ENCODE measurements at places on chromosomes 2 and 18.

DNA sequence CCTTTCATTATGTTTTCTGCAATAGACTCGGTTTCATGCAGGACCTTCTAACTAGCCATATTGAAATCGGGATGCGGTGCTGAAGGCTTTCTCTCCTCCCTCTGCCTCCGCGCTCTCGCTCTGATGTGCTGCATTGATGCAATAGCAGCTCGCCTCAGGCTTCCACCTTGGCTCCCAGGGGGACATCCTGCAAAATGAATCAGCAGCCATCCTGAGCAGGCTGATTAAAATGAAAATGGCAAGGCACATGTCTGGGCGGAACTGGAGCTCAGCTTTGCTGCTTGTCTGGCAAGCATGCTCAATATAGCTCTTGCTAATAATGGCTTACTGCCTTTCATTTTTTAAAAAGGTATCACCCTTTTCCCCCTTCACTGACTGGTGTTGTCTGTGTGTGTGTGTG is 806 bp upstream of the MYT1L start:
- DNase-seq, result no peak

GRCh38 chr2:123080331-123080730 is 944.8 kb upstream of the CNTNAP5 start:
- DNase-seq, result no peak

- no peak for DNase-seq
Observed at GRCh38 chr2:10253596-10254372, 48.9 kb upstream of the HPCAL1 start.

- no peak for DNase-seq
Observed at GRCh38 chr2:174693344-174693743, 70.9 kb downstream of the CHRNA1 start.

DNA sequence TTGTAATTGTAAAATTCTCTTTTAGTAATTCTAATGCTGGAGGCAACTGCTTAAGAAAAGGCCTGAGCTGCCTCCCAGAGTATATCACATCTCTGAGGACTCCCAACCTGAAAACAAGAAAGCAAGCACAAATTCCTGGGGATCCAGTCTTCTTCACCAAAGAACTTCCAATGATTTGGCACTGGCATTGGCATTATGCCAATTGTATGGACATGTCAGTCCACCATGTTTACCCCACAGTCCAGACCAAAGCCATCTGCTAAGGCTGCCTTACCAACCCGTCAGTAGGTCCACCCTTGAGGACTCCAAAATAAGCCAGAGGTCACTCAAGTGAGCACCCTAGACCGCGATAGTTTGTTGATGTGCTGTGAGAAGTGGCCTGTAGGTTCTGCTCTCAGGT is 263.1 kb downstream of the RND3 start:
- DNase-seq, result no peak

DNA sequence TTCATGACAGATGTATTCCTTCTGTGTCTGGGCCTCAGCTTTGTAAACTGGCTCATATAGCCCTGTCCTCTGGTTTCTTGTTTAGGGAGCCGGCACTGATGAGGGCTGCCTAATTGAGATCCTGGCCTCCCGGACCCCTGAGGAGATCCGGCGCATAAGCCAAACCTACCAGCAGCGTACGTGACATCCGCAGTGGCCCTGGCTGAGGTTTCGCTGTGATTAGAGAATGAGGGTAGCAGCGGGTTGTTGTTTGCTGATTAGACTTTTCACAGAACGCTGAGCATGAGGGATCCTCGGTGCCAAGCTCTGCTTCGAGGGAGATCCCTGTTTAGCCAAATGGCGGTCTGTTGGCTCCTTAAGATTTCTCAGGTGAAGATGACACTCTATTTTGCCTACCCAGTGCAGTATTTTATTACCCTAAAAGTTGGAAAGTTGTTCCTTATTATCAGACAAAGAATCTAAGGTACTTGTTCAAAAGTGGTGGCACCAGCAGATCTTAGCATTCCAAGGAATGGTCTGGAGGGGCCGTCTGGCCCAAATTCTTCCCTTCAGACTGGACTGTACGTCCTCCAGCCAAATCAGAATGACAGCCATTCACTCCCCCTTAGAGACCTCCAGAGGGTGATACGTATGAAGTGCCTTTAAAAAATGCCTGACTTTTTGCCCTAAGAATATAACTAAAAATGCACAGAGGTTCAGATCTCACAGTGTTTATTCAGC is 21.5 kb upstream of the GMCL1 start:
- DNase-seq, result no peak

DNA sequence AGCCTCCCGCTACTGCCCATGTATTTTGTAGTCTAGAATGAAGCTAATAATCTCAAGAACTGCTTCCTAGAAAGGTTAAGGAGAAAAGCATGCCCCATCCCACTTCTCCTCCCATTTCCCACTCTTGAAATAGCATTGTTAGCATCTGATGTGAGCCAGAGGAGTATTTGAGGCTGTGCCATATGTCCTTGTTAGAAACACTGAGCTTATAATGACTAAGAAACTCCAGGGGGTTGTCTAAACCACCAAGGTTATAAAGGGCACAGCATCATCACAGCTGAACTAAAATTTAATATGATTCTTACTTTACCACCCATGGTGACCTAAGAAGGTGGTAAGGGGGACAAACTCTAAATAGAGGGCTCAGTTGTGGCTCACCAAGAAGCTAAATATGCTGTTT is 16.6 kb downstream of the TSPYL6 start:
- no peak for DNase-seq

GRCh38 chr2:170822290-170823087 is 5.8 kb downstream of the GAD1 start:
- DNase-seq, result no peak

GRCh38 chr2:210617732-210618330 is 61.4 kb downstream of the CPS1 start:
- DNase-seq, result no peak

DNA sequence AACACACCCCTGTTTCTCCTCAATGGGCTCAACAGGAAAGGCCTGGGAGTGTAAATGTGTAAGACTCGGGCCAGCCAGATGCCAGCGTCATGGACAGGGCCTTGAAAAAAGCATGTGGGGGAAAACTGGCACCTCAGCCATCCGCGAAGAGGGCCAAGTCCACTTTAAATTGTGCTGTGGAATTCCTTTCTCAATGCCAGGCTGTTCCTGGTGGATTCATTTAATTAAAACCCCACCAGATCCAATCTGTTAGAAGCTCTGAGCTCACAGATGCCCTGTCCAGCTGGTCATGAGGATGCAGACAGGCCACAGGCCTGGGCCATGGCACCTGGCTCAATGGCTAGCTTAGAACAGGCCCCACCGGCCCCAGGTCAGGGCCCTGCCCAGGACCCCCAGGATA is 24.8 kb downstream of the KCNK3 start:
- no peak for DNase-seq

GRCh38 chr18:77103991-77104531 is 28.5 kb downstream of the MBP start:
- no peak for DNase-seq

- no peak for DNase-seq
Observed at GRCh38 chr18:51164342-51164741, 33.1 kb downstream of the MEX3C start.

DNA sequence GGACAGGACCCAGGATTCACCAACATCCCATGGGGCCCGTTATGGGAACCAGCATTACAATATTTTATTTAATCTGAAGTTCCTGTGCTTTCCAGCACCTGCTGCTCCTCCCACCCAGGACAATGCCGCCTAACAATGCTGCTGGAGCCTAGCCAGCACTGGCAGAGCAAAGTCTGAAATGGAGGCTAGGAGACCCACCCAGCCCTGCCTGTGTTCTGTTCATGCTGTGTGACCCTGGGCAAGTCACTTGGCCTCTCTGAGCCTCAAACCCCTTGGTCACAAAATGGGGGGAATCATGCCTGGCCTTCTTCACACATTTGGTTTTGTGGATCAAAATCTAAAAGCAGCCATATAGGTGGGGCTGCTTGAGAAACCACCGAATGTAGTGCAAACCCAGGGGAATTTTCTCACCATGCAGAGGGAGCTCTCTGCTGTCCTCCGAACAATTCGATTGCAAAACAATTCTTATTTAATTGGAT is 38.5 kb upstream of the ODC1 start:
- DNase-seq, result no peak

GRCh38 chr2:8214036-8214615 is 467.7 kb upstream of the ID2 start:
- DNase-seq, result no peak

- no peak for DNase-seq
Observed at GRCh38 chr2:196284866-196285557, 113.6 kb upstream of the STK17B start.

All from activated CD8-positive, alpha-beta memory T cell treated with anti-CD3 and anti-CD28 coated beads for 1 hour (primary cell).